ENCODE measurements at places on chromosomes 11 and 22.

DNA sequence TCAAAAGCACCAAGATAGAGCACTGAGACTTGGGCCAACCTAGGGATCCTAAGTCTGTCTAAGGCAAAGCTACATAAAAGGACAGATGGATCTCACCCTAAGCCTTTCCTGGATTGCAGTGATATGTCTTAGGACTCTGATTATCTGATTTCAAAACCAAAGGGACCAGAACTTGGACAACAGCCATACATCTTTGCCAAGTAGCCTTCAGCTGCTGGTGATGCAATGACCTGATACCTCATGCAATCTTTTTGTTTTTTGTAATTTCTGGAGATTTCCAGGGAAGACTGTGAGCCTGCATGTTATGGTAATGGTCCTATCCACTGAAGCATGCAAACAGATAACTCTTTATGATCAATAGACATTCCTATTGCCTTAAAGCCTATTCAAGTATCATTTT is 230.4 kb upstream of the MTNR1B start:
- H3K27ac ChIP-seq = no peak overlapping the region
- DNase-seq = no peak
- no peaks in the 10 kb centered on the region for H3K4me1 ChIP-seq
- no peaks in the 10 kb centered on the region for H3K36me3 ChIP-seq
- H3K27me3 ChIP-seq = no peaks in the 10 kb centered on the region

DNA sequence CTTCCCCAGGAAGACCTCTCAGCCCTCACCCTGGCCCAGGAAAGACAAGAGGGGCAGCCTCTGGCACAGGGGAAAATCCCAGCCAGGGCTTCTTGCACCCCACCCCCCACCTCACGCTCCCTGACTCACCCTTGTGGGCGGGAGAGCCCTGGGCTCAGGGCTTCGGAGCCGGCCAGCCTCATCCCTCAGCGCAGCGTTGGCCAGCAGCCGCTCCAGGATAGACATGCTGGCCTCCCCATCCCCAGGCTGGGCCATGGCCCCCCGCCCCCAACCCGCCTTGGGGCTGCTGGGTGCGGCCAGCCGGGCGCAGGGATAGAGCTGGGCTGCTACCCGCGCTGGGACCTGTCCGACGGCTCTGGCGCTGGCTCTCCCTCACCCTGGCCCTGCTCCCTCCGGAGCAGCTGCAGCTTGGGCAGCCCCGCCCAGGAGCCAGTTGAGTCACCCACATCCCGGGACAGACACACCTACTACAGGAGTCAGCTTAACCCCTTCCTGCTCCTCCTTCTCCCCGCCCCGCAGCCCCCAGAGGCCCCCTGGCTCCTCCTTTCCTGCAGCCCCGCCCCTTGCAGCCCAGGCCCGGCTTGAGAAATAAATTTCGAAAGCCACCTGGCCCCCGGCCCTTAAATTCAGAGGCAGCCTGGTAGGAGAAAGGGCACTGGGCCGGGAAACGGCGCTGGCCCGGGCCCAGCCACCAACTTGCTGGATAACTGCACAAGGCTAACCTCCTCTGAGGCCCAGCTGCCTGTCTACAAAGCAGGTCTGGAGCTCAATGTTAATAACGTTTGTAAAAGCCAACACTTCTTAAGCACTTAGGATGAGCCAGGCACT is 13.4 kb downstream of the TNKS1BP1 start:
- H3K4me3 ChIP-seq = peak overlapping the region; percentile 51
- H3K27me3 ChIP-seq = no peaks in the 10 kb centered on the region
- peaks cover 51% of the 10 kb centered on the region for H3K36me3 ChIP-seq

- no peaks in the 10 kb centered on the region for H3K27me3 ChIP-seq
- no peaks in the 10 kb centered on the region for H3K4me1 ChIP-seq
- no peak overlapping the region for H3K4me3 ChIP-seq
- H3K36me3 ChIP-seq = peaks cover 19% of the 10 kb centered on the region
- H3K27ac ChIP-seq = peak overlapping the region; percentile 34
These were observed 55.9 kb downstream of the PPFIA1 start for GRCh38 chr11:70326365-70326811.

DNA sequence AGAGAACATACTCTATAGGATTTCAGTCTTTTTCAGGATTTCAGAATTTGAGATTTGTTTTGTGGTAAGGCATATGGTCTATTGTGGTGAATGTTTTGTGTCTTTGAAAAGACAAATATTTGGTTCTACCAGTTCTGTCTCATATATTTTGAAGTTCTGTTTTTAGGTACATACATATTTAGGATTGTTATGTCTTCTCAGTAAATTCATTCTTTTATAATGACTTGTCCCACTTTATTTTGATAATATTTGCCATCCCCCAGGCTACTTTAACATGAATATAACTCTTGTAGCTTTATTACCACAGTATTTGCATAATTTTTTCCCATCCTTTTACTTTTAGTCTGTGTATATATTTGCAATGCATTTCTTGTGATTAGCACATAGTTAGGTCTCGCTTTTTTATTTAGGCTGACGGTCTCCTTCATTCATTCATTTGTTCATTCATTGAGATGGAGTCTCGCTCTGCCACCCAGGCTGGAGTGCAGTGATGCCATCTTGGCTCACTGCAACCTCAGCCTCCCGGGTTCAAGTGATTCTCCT is 32.1 kb downstream of the MTMR3 start:
- H3K27me3 ChIP-seq = no peaks in the 10 kb centered on the region
- DNase-seq = no peak
- H3K4me3 ChIP-seq = no peak overlapping the region
- H3K4me1 ChIP-seq = peaks cover 6% of the 10 kb centered on the region

DNA sequence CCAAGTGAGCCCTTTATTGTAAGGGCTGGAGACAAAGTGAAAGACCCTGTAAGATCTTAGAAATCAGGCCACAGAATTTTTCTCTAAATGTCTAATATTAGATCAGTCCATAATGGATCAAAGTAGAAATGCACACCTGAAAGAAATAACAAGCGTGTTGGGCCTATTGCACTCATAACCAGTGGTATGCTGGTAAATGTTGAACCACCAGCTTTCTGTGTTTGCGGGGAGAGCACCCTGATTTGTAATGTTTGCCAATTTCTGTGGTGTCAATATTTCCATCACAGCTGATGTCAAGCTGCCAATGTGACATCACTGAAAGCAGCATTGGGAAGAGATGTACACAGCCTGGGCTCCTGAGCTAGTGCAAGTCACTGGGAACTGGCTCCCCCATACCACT is 46.2 kb downstream of the ENDOD1 start:
- no peak overlapping the region for H3K27ac ChIP-seq
- H3K36me3 ChIP-seq = peaks cover 12% of the 10 kb centered on the region
- no peak for DNase-seq
- no peaks in the 10 kb centered on the region for H3K4me1 ChIP-seq
- no peaks in the 10 kb centered on the region for H3K27me3 ChIP-seq

GRCh38 chr11:84564180-84564866 is 1062.8 kb downstream of the DLG2 start:
- no peak for DNase-seq
- no peaks in the 10 kb centered on the region for H3K4me1 ChIP-seq
- no peak overlapping the region for H3K27ac ChIP-seq
- no peaks in the 10 kb centered on the region for H3K27me3 ChIP-seq
- no peak overlapping the region for H3K4me3 ChIP-seq

DNA sequence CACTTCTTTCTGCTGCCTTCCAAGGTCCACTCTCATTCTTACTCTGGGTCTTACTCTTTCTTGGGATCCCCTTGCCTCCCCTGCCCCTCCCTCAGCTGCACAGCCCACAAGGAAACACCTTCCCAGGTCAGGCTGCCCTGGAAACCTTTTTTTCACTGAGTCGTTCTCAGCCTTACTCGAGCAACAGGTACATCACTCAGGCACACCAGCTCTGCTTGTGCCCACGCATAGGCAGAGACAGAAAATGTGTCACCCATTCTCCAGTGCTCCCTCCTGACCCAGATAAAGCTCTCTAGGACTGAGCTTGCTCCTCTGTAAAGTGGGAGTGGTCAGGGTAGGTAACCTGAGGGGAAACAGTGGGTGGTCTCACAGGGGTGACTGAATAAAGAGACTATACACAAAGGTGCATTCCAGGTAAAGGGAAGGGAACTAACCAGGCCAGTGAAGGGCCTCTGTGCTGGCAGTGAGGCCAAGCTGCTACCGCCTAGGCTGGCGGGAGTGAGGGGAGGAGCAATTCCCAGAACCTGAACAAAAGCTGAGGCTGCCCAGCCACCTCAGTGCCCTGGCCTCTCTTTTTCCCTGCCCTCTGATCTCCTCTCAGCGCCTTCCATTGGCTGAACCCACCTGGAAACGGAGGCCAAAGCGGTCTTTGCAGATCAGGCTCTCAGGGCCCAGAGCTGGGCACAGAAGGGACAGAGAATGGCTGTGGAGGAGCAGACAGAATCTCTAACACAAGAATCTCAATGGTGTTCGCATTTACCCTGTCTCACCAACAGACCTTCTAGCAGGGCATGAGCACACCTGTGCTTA is 15.9 kb downstream of the PRG3 start:
- no peaks in the 10 kb centered on the region for H3K4me1 ChIP-seq
- H3K36me3 ChIP-seq = no peaks in the 10 kb centered on the region
- H3K27me3 ChIP-seq = no peaks in the 10 kb centered on the region
- no peak for DNase-seq

DNA sequence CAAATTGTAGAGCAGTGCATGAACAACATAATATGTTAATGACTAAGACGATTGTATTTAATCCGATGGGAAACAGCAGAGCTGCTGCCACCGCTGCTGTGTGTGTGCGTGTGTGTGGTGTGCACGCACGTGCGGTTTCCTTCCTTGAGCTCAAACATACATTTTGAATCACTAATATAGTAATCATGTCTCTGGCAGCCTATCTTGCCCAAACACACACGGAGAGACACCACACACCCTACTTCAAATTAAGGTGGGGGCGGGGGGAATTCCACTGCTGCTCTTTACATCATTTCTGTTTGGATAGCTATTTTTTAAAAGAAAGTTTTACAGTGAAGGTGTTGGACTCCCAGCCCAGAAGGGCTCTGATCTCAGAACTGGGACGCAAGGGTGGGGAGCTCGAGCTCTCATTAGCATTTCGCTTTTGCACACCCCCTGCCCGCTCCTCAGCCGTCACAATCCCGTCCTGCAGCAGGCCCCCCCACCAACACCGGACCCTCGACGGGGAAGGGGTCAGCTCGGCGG is 651 bp upstream of the FAM83F start:
- no peak overlapping the region for H3K4me3 ChIP-seq
- H3K27ac ChIP-seq = no peak overlapping the region
- no peak for DNase-seq
- H3K27me3 ChIP-seq = peaks cover 15% of the 10 kb centered on the region
- H3K4me1 ChIP-seq = no peaks in the 10 kb centered on the region
- H3K36me3 ChIP-seq = no peaks in the 10 kb centered on the region

DNA sequence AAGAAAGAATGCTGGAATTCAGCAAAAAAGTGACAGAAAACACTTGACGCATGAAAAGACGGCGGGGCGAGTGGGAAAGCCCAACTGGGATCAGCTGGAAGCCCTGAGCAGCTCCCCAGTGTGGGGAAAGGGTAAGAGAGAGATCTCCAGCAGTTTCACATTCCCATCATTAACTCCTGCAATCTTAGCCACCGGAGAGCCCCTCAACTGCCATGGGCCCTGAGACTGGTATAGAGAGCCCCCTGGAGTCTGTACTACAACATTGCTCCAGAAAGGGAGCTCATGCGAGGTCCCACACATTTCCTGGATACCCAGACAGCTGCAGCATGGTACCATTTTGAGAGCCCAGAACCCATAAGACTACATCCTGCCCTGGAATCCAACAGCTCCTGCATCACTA is 31.1 kb downstream of the MRGPRX4 start:
- H3K27me3 ChIP-seq = no peaks in the 10 kb centered on the region
- H3K4me1 ChIP-seq = no peaks in the 10 kb centered on the region
- DNase-seq = no peak
- H3K36me3 ChIP-seq = no peaks in the 10 kb centered on the region
- H3K27ac ChIP-seq = no peak overlapping the region

DNA sequence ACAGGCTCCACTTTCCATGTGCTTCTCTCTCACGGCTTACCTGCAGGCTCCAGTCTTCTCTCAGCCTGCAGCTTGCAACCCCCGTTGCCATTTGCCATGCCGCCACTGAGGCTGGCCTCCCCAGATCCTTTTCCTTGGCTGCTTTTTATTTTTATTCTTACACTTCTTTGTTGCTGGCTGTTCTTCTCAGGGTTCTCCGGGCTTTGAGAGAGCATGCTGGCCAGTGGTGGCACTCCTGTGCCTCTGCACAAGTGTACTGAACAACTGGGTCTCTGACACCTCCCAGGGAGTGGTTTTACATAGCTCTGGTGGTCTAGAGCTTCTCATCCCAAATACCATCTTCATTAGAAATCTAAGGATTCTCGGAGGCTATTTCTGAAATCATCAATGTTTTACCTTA is 241.7 kb upstream of the MTNR1B start:
- H3K36me3 ChIP-seq = no peaks in the 10 kb centered on the region
- H3K27ac ChIP-seq = no peak overlapping the region
- H3K27me3 ChIP-seq = no peaks in the 10 kb centered on the region
- DNase-seq = no peak
- no peak overlapping the region for H3K4me3 ChIP-seq

GRCh38 chr11:117544130-117544800 is 216.6 kb downstream of the CEP164 start:
- H3K4me3 ChIP-seq = no peak overlapping the region
- H3K4me1 ChIP-seq = no peaks in the 10 kb centered on the region
- H3K36me3 ChIP-seq = no peaks in the 10 kb centered on the region
- no peak overlapping the region for H3K27ac ChIP-seq

- H3K27ac ChIP-seq = no peak overlapping the region
- H3K4me3 ChIP-seq = no peak overlapping the region
- peak; percentile 66 for DNase-seq
- no peaks in the 10 kb centered on the region for H3K4me1 ChIP-seq
- no peaks in the 10 kb centered on the region for H3K27me3 ChIP-seq
These were observed 16.2 kb downstream of the PIWIL3 start for GRCh38 chr22:24758164-24758799.

DNA sequence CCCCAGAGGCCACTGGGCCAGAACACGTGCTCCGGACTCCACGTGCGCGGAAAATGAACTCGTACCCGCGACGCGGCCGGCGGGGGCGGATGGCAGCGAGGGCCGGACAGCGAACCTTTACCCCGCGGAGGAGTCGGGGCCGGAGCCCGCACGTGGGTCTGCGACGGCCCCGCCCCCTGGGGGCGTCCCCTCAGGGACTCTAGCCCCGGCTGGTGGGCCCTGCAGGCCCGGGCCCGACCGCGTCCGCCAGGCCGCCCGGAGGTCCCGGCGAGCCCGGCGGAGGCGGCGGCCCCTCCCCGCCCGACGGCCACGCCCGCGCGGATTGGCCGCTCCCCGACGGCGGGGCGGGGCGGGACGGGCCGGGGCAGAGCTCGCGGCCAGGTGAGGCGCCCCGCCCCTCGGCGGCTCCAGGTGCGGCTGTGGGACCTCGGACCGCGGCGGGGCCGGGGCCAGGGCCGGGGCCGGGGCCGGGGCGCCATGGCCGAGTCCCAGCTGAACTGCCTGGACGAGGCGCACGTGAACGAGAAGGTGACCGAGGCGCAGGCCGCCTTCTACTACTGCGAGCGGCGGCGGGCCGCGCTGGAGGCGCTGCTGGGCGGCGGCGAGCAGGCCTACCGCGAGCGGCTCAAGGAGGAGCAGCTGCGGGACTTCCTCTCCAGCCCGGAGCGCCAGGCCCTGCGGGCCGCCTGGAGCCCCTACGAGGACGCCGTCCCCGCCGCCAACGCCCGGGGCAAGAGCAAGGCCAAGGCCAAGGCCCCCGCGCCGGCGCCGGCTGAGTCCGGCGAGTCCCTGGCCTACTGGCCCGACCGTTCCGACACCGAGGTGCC is at the start of gene FAM83F:
FAM83F (plus strand) TSS at position 389 of the 827 bp plus-strand sequence; CDS start at position 478, 89 bp downstream.
- H3K4me1 ChIP-seq = peaks cover 2% of the 10 kb centered on the region
- H3K27me3 ChIP-seq = peaks cover 15% of the 10 kb centered on the region
- H3K27ac ChIP-seq = no peak within 1 kb of the TSS
